ENCODE measurements at places on chromosomes 11 and 22. TPM values are rescaled to one million over a fixed set of nuclear protein-coding genes. Genes with fewer than 3 reads are reported as not detected.
A peak's percentile ranks its signal among the peaks of the same experiment; 100 is the strongest.

- no peak for DNase-seq
Observed at GRCh38 chr11:109507331-109507730, 85.3 kb downstream of the C11orf87 start.

GRCh38 chr11:40291741-40292140 is 1167.7 kb downstream of the LRRC4C start:
- DNase-seq, result no peak

GRCh38 chr11:132721526-132721925 is 810.8 kb downstream of the OPCML start:
- no peak for DNase-seq

- DNase-seq, result no peak
Observed at GRCh38 chr11:16610738-16611388, 127.6 kb upstream of the C11orf58 start.

GRCh38 chr11:83545494-83546260 is 259.5 kb upstream of the CCDC90B start:
- DNase-seq, result peak; percentile 93

DNA sequence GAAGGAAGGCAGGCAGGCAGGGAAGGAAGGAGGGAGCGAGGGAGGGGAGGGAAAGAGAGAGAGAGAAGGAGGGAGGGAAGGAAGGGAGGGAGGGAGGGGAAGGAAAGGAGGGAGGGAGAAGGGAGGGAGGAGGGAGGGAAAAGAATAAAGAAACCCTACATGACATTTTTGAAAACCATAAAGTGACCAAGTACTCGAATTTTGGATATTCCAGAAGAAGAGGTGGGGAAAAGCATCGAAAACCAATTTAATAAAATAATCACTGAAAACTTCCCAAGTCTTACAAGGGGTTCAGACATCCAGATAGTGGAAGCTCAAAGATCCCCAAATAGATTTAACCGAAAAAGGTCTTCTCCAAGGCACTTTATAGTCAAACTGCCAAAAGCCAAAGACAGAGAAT is 11.7 kb downstream of the GDPD4 start:
- no peak for DNase-seq

GRCh38 chr11:396948-397548 is 3.0 kb downstream of the PKP3 start:
- DNase-seq, result no peak

- peak; percentile 91 for DNase-seq
Observed at GRCh38 chr11:66388780-66389386, 17.3 kb upstream of the SLC29A2 start.

GRCh38 chr11:119469506-119469905 is 46.5 kb upstream of the THY1 start:
- DNase-seq, result no peak

- DNase-seq, result no peak
Observed at GRCh38 chr11:10338287-10338686, 33.4 kb downstream of the ADM start.

- DNase-seq, result no peak
Observed at GRCh38 chr11:40183073-40184064, 1276.1 kb downstream of the LRRC4C start.

GRCh38 chr11:65428578-65429067 is 6.0 kb downstream of the NEAT1 start:
- no peak for DNase-seq

DNA sequence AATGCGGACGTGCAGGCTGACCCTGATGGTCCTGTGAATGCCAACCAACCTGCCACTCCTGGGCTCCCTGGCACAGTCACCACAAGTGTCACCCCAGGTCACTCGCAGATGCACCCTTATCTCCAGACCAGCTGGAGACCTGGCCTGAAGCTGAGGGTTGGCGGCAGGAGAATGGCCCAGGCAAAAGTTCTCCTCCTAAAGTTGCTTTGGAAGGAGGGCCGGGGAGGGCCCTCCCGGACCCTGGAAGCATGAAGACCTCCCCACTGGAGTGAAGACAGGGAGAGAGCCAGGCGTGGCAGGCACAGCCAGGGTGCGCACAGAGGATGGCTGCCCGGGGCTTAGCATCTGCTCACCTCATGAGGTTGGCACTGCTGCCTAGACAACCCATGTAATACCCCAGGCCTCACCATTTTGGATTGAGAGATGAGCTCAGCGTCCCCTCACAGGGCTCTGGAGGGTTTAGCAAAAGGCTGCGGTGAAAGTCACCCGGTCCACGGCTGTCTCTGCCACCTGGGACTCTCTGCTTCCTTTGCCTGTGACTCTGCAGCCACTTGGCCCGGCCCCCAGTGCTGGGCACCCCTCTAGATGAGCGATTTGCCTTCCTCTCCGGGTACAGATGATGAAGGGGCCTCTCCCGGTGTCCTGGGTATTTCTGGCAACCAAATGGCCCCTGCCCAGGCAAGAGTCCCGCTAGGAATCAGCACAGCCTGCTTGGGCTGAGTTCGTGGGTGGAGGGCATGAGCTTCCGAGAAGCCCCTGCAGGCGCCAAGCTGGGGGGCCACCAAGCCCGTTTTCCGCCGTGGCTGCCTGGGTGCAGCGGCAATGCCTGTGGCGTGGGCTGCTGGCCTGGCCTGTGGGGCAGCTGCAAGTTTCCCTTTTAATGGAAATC is 48.3 kb upstream of the SEPTIN5 start:
- DNase-seq, result no peak

DNA sequence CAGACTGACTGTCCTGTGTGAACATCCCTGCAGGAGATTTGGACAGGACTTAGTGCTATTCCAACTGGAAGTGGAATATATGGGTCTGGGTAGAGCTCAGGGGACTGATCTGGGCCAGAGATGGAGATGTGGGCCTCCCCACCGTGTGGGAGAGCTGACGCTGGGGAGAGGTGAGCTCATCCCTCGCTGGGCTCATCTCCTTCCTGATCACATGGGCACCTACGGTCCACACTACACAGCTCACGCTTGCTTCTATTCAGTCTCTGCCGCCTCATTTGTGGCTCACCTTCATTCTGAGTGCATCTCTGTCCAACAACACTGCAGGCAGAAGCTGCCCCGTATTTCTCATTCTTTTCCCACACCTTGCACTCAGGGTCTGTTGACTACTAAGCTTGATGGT is 16.6 kb upstream of the RAB1B start:
- DNase-seq, result no peak

DNA sequence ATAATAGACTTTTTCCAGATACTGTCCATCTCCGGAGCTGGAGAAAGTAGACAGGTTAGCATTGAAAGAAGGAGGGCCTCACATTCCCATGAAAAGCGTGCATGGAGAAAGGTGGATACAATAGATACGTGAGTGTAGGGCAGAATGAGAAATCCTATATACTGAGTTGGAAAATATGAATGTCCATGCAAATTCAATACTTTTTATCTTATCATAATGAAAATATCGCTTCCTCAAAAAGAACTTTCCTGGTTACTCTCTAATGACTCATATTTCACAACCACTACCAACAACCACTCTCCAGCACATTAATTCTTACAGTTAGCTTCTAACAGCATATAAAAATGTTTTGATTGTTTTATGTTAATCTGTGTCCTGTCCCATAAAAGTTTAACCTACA is 22.0 kb upstream of the MS4A6A start:
- no peak for DNase-seq

DNA sequence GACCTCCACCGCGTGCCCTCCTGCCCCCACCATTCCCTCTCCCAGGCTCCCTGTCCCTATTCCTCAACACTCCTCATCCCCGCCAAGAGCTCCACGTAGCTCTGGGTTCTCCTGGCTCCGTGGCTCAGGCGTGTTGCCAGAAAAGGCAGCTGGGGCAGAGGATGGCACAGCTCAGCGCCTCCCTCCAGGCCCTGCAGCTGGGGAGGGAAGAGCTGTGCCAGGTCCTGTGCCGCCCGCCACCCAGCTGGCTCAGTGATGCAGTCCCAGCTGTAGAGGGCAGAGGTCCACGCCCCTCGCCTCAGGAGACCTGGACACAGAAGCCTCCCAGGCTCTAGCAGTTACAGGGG is 4.2 kb downstream of the ARHGAP1 start:
- DNase-seq, result no peak

DNA sequence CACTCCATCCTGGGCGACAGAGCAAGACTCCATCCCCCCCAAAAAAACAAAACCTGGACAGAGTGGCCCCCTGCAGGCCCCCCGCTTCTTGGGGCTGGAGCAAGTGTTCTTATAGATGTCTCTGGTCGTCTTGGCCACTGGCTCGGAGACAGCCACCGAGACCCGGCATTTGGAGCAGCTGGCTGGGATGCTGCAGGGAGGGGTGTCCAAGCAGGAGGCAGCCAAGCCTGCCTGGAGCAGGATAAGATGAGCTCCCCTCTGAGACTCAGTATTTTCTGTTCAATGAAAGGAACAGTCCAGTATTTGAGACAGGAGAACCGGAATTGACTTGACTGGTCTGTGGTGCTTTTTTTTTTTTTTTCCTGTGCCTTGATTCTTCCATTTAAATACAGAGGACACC is 44.5 kb downstream of the BCR start:
- no peak for DNase-seq

DNA sequence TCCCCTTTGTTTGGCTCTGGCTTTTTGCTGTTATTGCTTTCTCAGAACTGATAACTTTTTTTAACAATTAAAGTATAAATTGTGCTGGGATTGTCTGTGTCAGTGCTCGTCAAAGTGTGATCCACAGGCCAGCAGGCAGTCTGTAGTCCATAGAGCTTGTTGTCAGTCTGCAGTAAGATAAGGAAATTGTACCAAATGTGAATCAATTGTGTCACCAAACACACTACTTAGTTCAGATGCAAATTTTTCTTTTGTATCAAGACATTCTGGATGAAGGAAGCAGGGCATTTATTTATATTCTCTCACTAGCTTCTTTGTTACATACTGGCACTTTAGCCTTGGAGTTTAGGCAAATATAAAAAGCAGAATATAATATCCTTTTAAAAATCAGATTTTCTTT is 121.0 kb downstream of the WNT11 start:
- DNase-seq, result no peak

GRCh38 chr11:119306373-119306890 is 10.5 kb downstream of the MCAM start:
- DNase-seq, result no peak

DNA sequence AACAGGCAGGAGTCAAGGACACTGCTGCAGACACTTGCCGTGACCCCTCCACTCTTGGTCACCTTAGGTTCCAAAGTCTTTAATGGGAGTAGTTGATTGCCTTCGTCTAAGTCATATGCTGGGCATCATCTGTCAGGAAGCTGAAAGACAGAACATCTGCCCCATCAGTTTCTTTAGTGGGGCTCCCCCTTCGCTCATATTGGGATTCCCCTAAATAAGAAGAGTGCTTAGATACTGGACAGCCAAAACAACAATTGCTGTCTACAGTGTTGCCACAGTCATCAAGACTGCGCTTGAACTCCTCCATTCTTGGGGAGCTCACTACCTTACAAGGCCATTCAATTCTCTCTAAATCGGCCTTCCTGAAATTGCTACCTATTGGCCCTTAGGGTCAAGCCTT is 58.5 kb downstream of the UBASH3B start:
- no peak for DNase-seq

GRCh38 chr22:32532820-32533128 is 58.2 kb downstream of the FBXO7 start:
- DNase-seq, result no peak

GRCh38 chr11:60498399-60498798 is 5.8 kb downstream of the MS4A12 start:
- DNase-seq, result no peak

DNA sequence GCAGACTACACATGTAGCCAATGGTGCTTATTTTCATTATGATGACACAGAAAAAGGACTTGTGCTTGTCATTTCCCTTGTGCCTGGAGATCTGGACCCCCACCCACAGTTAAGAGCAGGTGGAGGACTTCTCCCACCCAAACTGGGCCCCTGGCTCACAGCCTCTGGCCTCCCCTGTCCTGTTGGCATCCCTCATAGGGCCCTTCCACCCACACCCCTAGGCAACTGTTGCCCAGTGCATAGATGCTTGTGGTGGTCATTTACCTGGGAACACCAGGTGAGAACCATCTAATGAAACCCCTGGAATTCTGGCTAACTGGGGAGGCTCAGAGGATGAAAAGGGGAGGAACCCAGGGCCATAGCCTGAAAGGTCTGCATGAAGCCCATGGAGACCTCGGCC is 355.9 kb downstream of the BUD13 start:
- no peak for DNase-seq

GRCh38 chr11:126694065-126694625 is 306.4 kb downstream of the KIRREL3 start:
- no peak for DNase-seq

GRCh38 chr11:78910322-78910721 is 335.7 kb upstream of the NARS2 start:
- no peak for DNase-seq

- peak; percentile 98 for DNase-seq
Observed at GRCh38 chr11:118435290-118435892, 901 bp upstream of the KMT2A start.

DNA sequence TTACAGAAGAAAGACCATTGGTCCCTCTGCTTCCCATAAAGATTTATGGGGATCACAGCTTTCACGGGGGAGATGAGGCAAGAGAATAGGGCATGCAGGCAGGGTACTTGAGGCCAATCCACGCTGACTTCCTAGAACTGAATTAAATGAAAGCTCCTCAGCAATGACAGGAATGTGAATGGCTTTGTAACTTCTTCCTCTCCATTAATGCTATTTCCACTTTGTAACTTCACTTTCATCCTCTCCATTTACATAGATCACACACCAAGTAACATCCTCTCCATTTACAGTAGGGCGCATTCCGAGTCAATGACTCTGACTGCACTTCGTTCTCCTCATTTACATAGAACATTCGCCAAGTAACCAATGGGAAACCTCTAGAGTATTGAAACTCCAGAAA is 89.8 kb downstream of the PIWIL4 start:
- peak; percentile 56 for DNase-seq

GRCh38 chr11:95365348-95365747 is 134.3 kb upstream of the SESN3 start:
- DNase-seq, result no peak

The PHLDA2 gene
- 33.7 TPM for total RNA-seq

The OR52I1 gene
- total RNA-seq, result not detected

The PHF21B gene
- 13.2 TPM for total RNA-seq

The IRAG1 gene
- total RNA-seq, result 0.81 TPM

The CD3D gene
- not detected for total RNA-seq

The TEX54 gene
- total RNA-seq, result 0.77 TPM

The OR2AT4 gene
- not detected for total RNA-seq

The ANO1 gene
- 0.59 TPM for total RNA-seq

The KIRREL3 gene
- not detected for total RNA-seq

The DRG1 gene
- total RNA-seq, result 115 TPM

The TREH gene
- not detected for total RNA-seq

The PNPLA3 gene
- 11.8 TPM for total RNA-seq

The KMT5B gene
- total RNA-seq, result 35.1 TPM

The PDE2A gene
- total RNA-seq, result 0.58 TPM

The TMPRSS13 gene
- total RNA-seq, result not detected

The DLG2 gene
- total RNA-seq, result 276 TPM

The NOX4 gene
- 0.19 TPM for total RNA-seq

The MS4A4A gene
- total RNA-seq, result not detected

The KBTBD3 gene
- total RNA-seq, result 3.2 TPM

The CCDC15 gene
- total RNA-seq, result 4.3 TPM

The E2F8 gene
- 19.5 TPM for total RNA-seq

The TLCD5 gene
- 13.4 TPM for total RNA-seq

The C11orf42 gene
- not detected for total RNA-seq

The CCDC73 gene
- not detected for total RNA-seq

The MPPED2 gene
- 3.4 TPM for total RNA-seq
